NCI-H2081 (cell line): ENCODE measurements at places on chromosomes 7 and 10.

GRCh38 chr10:12416344-12417050, 67.2 kb downstream of the CAMK1D start:
- no peak for DNase-seq

DNA sequence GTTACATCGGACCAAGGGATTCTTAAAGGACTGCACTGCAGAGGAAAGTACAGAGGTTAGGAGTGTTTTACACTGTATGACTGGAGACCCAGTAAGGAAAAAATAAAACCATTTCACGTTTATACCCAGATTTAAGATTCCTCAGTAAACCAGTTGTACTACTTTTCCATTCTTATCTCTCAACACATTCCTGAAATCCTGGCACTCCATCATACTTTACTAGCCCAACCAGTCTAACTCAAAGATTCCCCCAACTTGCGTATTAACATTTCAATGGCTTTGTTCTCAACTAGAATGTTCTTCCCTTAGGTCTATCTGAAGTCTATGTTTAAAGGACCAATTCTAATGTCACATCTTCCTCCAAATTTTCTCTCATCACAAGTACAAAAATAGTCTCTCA, 8.0 kb downstream of the CCDC186 start:
- no peak for DNase-seq

GRCh38 chr7:120472892-120473291, 199.9 kb downstream of the KCND2 start:
- no peak for DNase-seq

DNA sequence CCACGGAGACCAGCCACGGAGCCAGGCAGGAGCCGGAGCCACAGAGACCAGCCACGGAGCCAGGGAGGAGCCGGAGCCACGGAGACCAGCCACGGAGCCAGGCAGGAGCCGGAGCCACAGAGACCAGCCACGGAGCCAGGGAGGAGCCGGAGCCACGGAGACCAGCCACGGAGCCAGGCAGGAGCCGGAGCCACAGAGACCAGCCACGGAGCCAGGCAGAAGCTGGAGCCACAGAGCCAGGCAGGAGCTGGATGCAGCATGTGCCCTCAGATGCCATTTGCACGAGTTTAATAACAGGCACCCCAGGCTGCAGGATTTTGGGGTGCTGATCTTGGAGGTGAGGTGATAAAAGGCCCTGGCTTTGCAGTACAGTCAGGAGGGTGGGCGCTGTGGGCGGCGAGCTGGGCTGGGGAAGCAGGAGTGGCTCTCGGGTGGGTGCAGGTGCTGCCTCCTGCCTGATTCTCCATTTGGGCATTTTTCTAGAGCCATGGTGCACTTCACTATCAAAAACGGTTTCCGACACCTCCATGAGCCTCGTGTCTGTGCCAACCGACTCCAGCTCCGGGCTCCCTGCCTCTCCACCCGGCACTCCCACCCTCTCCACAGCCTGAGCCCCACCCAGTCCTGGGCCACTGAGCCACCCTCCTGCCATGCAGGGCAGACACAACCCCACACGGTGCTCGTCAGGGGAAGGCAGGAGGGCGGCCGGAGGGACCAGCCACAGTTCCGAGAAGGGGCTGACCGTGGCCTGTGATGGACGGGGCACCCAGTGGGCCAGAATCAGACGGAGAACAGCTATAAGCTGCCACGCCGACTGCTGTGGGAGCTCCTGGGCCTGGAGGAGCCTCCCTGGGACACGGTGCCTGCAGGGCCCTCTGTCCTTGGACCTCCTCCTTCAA, 40.8 kb upstream of the NKX6-2 start:
- no peak for DNase-seq

DNA sequence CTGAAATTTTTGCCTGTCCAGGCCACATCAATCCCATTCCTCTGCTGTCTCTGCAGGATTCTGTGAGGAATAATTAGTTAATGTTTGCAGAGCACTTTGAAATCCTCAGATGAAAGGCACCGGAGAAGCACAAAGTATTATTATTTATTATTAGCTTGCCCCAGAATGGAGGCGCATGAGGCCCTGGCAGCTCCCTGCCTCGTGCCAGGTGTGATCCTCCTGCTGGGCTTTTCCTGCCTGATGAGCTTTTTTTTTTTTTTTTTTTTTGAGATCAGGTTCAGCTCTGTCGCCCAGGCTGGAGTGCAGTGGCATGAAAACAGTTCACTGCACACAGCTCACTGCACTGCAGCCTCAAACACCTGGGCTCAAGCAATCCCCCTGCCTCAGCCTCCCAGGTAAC, 65.2 kb downstream of the TCF7L2 start:
- DNase-seq = peak; percentile 49

DNA sequence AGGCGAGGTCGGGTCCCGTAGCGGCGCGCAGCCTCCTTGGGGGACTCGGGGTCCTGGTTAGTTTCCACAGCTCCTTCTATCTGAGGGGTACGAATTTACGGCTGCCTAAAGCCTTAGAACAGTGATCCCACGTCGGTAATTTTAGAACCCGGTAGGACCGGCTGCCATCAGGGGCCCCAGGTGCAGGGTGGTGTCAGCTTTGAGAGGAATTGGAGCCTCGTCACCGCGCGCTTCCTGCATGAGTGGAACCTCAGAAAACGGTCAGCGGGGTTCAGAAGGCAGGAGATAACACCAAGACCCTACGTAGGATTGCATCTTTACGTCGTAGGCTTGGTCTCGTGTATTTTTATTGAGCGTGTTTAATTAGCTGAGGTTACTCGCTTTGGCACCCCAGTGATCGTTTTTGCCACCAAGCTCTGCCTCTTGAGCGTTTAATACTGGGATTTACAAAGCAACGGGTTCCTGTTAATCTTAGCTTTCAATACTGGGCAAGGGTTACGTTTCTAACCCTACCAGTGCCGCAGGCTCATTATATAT, 443 bp downstream of the RNF32 start:
- DNase-seq = peak; percentile 52

- DNase-seq = no peak
Observed at GRCh38 chr7:112260911-112261310, 54.4 kb downstream of the ZNF277 start.

DNA sequence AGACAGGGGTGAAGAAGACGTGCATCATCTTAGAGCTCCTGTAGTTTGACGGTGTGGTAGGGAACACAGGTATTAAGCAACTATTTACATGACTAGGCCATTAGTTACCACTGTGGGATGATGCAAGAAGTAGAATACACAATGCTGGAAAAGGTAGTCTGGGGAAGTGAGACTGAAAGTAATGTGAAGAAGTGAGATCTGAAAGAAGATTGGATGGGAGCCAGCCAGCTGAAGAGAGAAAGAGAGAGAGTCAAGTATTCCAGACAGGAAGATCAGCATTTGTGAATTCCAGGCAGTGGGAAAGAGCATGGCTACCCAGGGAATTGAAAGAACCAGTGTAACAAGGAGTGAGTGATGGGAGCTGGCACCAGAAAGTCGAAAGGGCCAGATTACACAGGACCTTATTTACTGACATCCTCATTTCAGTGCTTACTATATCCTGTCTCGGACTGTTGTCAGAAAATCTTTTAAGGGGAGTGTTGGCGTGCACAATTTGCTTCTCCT, 4.0 kb upstream of the CFAP58 start:
- DNase-seq = no peak

DNA sequence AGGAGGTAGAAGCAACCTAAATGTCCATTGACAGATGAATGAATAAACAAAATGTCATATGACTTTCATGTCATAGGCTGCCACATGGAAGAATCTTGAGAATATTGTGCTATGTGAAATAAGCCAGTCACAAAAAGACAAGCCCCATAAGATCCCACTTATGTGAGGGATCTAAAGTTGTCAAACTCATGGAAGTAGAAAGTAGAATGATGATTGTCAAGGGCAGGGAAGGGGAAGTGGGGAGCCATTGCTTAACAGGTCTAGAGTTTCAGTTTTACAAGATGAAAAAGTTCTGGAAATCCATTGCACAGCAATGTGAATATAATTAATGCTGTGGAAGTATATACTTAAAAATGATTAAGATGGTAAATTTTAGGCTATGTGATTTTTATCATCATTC, 229.3 kb upstream of the KMT2E start:
- DNase-seq = no peak

GRCh38 chr10:17548770-17549169, 68.4 kb downstream of the HACD1 start:
- no peak for DNase-seq

DNA sequence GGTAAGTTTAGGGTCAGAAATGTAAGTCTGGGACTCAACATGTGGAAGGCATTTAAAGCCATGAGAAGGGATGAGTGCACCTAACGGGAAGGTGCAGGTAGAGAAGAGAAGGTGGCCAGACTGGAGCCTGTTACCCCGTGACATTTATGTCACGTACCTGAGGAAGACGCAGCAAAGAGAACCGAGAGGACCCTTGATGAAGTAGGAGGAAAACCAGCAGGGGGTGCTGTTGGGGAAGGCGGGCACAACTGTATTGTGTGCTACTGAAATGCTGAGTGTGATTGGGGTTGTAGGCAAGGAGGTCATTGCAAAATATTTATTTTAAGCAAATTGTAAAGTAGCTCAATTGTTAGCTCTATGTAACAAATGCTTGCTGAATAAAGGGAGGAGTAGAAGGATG, 338.2 kb upstream of the PRKCQ start:
- DNase-seq = no peak

DNA sequence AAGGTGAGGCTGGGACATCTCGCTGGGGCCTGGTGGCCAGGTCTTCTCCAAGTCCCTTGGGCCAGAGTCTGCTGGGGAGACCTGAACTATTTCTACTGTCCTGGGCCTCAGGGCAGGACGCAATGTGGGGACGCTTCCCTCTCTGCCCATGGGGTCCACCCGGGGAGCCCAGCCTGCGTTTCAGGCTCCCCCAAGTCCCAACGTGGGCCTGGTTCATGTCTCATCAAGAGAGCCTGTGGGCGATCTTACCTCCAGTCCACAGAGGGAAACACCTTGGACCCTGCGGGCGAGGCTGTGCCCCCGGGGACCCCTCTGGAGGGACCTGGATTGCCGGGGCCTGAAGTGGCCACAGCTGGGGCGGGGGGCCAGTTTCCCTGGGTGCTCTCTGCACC, 91.7 kb downstream of the DNAJB6 start:
- DNase-seq = no peak

DNA sequence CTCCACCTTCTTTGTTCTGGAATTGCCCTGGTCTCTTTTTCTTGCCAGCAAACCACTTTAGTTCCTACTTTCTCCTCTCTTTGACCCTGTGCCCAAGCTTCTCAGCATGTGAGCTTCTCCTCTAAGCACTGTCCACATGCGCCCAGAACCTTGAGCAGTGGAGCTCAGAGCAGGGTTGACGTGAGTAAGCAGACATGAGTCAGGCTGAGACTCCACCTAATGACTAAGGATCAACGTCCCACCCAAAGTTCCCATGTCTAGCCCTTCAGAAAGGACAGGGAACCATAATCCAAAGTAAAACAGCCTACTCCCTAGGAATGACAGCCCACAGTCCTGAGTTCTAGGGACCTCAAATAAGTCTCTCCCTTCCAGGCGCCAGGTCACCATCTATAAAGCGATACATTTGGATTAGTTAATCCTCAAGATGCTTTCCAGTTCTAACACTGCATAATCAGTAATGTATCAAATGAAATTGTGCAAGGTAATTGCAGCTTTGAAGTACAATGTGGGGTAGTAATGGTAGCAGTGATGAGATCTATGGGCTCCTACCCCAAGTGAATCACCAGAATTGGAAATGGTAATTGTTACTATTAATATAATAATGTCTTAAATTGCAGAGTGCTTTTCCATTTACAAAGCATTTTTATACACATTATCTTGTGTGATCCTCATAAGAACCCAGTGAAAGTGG, 44.5 kb downstream of the KCNMA1 start:
- no peak for DNase-seq

- peak; percentile 97 for DNase-seq
Observed at GRCh38 chr7:50531401-50531911, 33.7 kb downstream of the DDC start.

DNA sequence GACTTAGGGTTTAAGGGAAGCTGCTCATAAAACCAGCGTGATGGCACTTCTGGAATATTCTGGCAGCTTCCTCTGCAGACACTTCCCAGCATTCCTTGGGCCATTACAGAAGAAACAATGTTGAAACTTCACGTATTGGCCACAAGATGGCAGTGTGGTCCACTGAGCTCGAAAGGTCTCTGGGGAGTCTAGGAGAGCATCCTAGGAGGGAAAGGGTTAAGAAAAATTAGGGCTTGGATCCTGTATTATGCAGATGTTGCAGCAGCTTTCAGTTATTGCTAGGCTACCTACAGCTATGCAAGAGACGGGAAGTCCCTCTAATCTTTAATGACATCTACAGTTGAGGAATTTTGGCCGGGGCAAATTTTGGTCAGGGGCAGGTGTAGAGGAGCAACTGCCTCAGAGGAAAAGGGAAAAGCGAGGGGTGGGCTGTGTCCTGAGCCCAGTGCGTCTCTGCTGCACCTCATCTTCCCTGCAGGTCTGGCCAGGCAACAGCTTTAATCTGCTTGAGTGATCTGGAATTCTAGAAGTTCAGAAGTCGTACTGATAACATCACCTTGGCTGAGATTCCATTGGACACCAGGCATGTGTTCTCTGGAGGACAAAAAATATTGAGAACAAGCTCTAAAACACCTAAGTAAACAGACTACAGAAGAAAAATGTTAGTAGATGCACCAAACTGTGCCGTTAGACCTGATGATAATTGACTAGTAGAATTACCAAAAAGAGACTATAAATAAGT, 220.8 kb upstream of the PRSS58 start:
- DNase-seq = peak; percentile 55

GRCh38 chr10:23015021-23015707, 80.2 kb upstream of the MSRB2 start:
- no peak for DNase-seq

DNA sequence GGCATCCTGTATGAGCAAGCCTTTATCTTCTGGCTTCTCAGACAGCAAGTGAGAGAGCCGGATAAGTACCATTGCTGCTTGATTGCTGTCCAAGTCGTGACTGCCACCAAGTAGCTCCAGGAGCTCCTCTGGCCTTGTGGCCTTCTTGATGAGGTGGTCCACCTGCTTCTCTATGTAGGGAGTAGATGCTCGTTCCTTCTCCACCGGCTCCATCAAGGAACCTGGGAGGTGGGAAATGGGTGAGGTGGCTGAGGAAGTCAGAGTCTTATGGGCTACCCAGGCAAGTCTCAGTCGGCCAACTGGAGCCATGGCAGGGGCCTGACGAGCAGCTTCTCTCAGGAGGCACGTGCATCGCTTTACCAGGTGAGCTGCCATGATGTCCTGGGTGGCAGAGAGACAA, 2.6 kb downstream of the TBRG4 start:
- no peak for DNase-seq

DNA sequence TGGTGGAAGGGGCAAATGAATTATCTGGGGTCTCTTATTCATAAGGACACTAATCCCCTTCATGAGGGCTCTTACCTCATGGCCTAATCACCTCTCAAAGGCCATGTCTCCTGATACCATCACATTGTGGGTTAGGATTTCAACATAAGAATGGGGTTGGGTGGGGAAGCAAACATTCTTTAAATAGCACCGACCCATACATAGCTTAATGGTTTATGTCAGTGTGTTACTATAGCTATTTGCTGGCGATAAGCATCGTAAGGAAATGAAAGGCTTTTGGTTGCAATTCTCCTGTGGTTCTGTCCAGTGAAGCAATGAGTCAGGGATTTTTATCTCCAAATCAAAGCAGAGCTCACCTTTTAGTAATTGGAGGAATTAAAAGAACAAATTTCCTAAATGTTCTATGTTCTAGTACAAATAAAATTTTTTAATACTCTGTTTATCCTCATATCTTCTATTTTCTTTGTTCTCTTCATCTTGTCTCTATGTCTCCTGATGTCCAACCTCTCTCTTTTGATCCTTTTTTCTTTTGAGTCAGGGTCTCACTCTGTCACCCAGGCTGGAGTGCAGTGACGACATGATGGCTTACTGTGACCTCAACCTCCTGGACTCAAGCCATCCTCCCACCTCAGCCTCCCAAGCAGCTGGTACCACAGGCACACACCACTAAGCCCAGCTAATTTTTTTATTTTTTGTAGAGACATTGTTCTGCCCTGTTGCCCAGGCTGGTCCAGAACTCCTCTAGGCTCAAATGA, 57.0 kb upstream of the GLCCI1 start:
- DNase-seq = no peak
